ENCODE measurements at places on chromosomes 16 and 17.

GRCh38 chr17:78279360-78279990 is 48.0 kb downstream of the TMEM235 start:
- no peak for DNase-seq

DNA sequence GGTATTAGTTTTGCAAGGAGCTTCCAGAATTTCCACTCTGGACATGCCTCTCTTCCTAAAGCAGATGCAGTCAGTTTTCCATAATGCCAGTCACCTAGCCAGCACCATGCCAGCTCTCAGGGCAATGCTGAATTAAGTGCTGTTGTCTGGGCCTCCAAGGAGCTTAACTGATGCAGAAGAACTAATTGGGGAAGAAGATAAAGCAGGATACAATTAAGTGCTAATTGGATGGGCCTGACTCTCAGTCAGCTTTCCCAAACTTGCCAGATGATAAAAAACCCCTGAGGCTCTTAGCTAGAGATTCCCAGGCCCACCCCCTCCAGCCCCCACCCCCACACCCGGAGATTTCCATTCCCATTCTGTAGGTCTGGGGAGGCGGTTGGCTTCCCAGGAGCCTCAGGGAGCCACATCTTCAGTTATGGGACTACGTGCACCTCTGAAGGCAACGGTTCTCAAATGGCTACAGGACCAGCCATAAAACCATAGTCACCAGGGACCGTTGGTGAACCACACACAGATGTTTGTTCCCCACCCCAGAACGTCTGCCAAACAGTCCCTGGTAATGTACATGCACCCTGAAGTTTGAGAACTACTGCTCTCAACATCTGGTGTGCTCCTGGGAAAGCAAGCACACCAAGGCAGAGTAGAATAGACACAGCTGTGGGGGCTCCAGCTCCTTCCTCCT is 499.1 kb upstream of the CDH5 start:
- DNase-seq: no peak

DNA sequence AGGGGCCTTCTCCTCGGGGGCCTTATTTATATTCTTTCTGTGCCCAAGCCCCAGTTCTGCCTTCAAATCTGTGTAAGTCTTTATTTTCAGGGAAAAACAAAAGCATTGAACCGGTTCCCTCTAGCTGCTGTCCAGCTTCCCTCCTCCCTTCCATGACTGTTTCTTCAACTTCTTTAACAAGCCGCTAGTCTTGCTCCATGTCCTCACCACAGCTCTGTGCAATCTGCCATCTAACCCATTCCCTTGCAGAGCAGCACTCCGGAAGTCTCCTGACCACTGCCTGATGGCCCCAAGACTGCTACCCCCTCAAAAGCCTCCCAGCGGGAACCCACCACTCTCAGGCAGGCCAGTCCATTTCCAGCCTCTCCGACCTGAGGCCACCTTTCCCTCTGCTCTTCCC is 16.9 kb downstream of the EMC8 start:
- DNase-seq: no peak

- DNase-seq: no peak
Observed at GRCh38 chr17:57266902-57267311, 10.6 kb downstream of the MSI2 start.

GRCh38 chr16:54654429-54654828 is 276.2 kb upstream of the IRX5 start:
- DNase-seq: no peak

DNA sequence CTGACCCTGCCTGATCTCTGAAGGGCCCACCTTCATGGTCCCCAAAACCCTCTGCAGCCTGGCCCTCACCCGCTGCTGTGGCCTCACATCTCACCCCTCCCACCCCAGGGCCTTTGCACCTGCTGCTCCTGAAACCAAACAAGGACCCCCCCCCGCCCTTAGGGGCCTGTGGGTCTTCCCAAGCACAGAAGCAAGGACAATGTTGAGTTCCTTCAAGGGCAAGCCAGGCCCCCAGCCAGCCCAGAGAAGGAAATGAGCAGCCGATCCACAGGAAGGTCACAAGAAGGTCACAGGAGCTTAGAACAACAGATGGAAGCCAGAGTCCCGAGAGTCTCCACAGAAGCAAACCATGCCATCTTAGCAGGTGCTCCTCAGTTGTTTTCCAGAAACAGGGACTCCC is 493 bp upstream of the PDE6G start:
- peak; percentile 18 for DNase-seq

DNA sequence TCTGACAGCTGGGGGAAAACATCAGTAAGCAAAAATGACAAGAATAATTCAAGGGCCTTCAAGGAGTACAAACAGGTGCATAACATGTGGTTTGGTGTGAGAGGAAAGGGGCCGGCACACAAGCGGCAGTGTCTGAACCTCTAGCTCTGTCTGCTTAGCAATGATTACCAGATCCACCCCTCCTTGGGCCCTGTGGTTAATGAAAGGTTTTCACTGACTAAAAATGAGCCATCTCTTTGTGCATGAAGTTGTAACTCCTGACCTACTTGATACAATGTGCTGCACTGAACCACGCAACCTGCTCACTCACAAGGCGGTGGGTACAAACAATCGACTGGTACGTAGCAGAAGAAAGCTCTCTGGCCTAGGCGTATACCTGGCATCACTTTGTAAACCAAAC is 15.1 kb downstream of the FAM117A start:
- no peak for DNase-seq

- peak; percentile 97 for DNase-seq
Observed at GRCh38 chr16:10876799-10877341, at the start of gene CIITA. Gene CIITA, plus strand, starts transcription at chr16:10877202. Its CDS starts 129 bp downstream, at chr16:10877331.

- no peak for DNase-seq
Observed at GRCh38 chr16:75042426-75043174, 43.8 kb downstream of the ZNRF1 start.

DNA sequence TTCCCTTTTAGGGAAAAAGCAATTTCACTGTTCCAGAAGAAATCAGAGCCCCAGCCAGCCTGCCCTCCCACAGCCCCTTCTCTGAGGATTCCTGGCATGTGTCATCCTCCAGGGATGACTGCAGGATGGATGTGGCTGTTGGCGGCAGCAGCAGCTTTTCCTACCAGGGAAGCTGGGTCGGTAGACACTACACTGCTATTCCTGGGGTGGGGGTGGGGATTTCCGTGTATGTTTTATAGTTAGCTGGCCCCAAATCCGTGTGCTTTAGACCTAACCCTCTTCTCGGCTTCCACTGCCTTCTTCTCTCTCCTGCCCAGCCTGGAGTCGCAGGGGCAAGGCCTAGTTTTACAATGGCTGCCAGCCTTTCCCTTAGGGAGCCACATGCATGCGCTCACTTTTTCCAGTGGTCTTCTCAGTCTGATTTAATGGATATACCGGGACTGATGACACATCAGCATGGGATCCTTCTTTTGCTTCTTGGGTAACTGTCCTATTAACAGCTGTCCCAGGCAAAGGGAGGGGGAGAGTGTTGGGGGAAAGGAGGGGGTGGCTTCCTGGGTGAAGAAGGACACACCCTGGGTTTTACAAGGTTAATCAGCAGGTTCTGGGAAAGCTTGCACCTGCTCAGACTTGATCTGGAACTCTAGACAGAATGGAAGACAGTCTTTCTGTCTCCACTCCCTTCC is 2.7 kb upstream of the NFE2L1 start:
- DNase-seq: no peak

Data from suppressor macrophage (primary cell).